ENCODE measurements at places on chromosomes 7 and 10.
A peak's percentile ranks its signal among the peaks of the same experiment; 100 is the strongest.

DNA sequence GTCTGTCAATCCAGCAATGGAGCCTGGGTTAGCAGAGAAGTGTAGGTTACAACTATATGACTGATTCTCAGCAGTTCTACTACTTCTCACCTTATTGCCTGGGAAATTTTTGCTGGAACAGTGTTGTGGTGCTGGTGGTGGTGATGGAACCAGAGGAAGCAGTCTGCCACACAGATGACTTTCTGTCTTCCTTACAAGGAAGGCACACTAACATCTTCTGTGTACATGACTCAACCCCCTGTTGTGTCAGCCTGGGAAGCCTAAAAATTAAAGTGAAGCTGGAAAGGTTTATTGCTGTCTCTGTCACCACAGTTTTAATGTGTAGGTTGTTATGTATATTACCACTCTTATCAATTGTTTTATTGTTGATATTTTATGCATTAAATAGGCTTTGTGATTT, 40.3 kb downstream of the ANKRD7 start:
- no peak for DNase-seq

DNA sequence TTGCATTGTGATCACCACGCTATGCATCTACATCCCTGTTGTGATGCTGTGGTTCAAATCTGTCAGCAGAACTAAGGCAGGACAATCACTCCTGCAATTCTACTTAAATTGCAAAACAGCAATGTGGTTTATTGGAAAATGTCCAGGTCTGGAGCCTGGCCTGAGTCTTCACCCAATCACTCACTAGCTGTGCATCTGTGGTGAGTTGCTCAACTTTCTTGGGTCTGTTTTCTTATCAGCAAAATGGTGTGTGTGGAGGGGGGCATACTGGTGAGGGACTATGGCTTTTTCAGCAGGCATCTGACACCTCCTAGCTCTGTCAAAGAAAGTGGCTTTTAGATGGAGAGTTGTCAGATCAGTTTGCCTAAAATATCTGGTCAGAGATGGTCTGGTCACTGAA, 108.3 kb upstream of the FEZF1 start:
- no peak for DNase-seq

DNA sequence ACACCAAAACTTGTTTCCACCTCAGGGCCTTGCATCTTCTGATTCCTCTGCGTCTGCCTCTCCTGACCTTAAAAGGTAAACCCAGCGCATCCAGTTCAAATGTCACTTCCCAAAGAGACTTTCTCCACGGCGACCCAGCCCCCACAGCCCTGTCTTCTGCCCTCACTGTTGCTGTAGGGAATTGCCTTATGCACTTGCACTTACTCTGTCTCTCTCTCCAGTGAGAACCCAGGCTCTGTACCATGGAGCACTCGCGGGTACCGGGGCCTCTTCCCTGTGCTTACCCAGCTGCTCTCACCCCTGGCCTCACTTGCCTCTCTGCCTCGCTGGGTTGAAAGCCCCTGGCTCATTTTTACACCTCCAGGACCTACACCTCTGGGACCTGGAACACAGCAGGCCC, 48.4 kb downstream of the AOC1 start:
- no peak for DNase-seq

GRCh38 chr7:139924461-139924860, 95.4 kb downstream of the TBXAS1 start:
- DNase-seq = no peak

- DNase-seq = no peak
Measured at GRCh38 chr7:2605608-2606538, 25.9 kb upstream of the TTYH3 start.

DNA sequence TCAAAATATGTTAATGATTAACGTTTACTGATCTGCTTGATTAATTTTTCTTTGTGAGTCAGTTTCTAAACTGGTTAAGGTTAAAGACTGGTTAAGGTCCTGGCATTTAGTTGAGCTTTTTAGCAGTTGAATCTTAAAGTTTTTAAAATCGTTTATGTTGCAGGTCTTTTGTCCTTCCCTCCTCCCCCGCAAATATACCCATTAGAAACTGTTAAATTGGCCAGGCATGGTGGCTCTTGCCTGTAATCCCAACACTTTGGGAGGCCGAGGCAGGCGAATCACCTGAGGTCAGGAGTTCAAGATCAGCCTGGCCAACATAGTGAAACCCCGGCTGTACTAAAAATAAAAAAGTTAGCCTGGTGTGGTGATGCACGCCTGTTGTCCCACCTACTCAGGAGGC, 100.9 kb downstream of the PODXL start:
- DNase-seq = no peak

- DNase-seq = peak; percentile 73
Measured at GRCh38 chr10:129744134-129745111, 219.7 kb downstream of the EBF3 start.

- no peak for DNase-seq
Measured at GRCh38 chr7:29008590-29008989, 50.5 kb upstream of the TRIL start.

DNA sequence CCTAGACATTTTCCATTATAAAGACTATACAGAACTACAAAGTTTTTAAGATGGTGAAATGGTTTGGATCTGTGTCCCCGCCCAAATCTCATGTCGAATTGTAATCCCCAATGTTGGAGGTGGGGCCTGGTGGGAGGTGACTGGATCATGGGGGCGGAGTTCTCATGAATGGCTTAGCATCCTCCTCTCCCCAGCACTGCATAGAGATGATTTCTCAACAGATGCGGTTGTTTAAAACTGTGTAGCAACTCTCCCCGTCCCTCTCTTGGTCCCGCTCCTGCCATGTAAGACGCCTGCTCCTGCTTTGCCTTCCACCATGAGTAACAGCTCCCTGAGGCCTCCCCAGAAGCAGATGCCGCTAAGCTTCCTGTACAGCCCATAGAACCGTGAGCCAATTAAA, 1.6 kb downstream of the FAM133B start:
- no peak for DNase-seq

DNA sequence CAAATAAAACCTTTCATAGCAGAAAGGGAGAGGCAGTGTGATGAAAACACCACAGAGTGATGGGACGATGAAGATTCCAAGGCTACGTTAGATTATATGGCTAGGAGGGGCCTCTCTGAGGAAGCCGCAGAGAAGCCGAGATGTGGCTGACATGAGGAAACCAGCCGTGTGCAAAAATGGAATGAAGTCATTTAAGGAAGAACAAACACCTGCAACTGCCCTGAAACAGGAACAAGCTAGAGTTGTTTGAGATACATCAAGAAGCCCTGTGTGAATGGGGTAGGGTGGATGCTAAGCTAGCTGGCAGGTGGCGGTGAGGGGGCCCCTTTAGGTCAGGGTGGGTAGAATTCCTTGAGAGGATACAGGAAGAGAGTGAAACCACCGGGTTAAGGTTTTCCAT, 129.5 kb downstream of the KLF6 start:
- no peak for DNase-seq

Data from mesenteric fat pad (tissue), 1 donor.